HL-60 (cell line): ENCODE measurements at places on chromosomes 12 and 14.

- DNase-seq: no peak
Measured at GRCh38 chr12:104769144-104769561, 188.9 kb downstream of the SLC41A2 start.

GRCh38 chr12:132495629-132496357 lies 5.8 kb downstream of the FBRSL1 start:
- DNase-seq: no peak

DNA sequence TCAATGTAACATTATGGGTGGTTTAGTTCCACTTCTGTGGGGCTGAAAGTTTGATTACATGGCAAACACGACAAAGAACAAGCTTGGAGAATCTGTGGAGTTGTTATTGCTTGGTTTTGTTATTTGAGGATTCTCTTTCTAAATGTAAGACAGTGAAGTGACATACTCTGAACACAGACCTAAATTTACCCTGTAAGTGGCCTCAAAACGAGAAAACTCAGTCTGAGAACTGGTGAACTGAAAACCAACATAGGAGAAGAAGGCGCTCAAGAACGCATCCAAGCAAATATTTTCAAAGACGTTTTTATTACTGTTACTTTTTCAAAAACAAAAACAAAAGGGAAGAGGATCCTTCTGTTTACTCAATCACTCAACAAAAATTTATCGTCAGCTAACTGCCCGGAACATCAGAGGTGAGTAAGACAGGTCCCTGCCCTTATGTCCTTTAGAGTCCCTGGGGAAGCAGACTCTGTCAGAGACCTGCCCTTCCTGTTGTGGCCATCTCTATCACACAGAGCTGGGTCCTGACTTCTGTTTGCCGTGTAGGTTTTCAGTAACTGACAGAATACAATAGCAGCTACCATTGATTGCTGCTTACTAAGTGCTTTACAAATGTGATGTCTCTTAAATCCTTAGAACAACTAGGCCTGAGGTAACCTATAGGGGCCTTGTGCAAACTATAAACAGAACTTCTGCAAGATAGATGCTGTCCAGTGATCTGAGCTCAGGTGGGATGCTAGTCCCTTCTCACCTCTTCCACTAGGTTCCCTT lies 79.3 kb upstream of the C12orf71 start:
- DNase-seq: no peak

DNA sequence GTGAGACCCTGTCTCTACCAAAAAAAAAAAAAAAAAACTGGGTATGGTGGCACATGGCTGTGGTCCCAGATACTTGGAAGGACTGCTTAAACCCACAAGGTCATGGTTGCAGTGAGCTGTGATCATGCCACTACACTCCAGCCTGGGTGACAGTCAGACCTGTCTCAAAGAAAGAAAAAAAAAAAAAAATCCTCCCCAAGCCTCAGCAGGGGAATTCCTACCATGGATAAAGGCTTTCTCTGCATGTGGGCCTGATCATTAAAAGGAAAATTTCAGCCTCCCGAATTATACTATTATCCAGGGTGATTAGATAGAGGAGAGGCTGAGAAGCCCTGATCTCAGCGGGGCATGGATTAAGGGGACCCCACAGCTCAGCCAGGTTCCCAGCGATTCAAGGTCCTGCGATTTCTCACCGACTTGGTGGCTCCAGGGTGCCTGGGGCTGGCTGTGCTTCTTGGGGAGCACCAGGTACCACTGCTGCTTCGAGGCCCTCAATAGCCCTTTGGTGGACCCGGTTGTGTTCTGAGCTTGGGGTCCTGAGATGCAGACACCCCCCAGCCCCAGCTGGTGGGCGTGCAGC lies 5.6 kb downstream of the SH2B3 start:
- no peak for DNase-seq

GRCh38 chr12:130770413-130771028 lies 54.4 kb upstream of the RIMBP2 start:
- no peak for DNase-seq

DNA sequence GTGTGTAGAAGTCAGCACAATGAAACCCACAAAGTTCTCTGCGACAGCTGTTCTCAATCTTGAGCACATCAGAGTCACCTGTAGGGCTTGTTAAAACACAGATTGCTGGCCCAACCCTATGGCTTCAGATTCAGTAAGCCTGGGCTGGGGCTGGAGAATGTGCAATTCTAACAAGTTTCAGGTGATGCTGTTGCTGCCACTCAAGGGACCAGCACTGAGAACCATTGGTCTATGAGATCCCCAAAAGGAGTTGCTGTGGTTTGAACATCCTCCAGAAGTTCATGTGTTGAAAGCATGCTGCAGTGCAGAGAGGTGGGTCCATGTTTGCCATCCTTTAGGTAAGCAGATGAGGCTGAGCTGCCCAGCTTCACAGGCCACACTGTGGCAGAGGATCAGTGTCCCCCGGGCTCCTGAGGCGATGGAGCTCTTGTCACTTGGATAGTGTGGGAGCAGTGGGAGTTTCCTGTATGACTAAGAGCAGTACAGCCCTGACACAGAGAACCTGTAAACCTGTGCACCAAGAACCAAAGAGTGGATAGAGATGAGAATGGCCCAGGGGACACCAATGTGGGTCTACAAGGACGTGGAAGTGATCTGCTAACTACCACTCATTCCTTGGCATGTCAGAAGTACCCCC lies 8.0 kb upstream of the RTRAF start:
- no peak for DNase-seq

GRCh38 chr12:38775457-38775856 lies 129.9 kb downstream of the CPNE8 start:
- no peak for DNase-seq

DNA sequence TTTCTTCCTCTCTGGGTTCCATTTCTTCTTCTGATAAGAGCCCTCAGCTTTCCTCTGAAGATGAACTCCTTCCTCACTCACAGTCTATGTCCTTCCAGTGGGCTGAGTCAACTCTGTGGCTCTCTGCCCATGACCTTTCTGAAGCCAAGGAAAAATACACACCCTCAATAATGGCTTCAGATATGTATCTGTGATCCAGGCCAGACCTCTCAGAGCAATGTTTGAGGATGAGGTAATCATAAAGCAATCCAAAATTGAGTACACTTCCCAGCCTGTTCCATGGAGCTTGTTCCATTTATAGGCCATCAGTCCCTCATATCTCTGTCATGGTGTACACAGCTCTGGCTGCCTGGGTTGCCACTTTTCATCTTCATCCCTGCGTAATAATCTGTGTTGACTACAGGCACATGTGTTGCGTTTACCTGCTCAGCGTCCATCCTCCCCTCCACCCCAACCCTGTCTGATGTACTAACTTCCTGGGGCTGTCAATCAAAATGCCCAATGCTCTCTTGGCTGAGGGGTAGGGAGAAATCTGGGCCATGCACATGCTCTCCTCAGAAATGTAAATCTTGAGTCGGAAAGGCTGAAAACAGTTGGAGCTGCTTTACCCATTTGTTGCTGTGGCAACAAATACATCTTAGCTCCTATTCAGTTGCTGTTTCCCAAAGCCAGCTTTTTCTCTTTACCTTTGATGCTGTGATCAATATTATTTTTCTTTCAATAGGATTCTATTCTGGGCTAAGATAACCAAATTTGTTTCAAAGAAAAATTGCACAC lies 377.8 kb upstream of the TMEM132C start:
- no peak for DNase-seq

- no peak for DNase-seq
Measured at GRCh38 chr14:102180248-102180998, 40.7 kb downstream of the WDR20 start.

DNA sequence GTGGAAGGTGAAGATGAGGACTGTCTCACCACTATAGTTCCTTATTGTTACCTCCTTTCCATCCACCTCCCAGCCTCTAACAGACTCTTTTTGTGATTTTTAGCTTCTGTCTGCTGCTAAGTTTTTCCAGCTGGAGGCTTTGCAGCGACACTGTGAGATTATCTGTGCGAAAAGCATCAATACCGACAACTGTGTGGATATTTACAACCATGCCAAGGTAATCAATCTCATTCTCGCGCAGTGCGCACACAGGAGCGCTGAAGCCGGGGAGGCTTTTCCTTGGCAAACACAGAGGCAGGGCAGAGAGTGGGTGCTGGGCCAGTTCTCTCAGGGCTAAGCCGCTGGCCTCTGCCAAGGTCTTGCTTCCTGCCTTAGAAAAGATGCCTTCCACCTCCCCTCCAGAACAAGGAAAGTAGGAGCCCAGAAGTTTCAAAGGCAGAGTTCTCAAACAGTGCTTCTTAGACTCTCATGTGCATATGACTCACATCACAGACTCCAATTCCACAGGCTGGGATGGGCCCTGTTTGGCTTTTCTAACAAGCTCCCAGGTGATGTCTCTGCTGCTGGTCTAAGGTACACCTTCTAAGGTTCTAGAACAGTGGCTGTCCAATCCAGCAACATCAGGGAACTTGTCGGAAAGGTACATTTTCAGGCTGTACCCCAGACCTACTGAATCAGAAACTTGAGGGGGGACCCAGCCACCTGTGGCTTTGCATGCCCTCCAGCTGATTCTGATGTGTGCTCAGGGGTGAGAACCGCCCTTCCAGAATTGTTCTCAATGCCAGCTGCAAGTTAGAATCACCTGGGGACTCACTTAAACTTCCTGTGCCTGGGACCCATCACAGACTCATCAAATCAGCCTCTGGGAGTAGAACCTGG lies 33.8 kb upstream of the PWP1 start:
- DNase-seq: no peak

- no peak for DNase-seq
Measured at GRCh38 chr12:131506426-131506825, 204.5 kb upstream of the SFSWAP start.

DNA sequence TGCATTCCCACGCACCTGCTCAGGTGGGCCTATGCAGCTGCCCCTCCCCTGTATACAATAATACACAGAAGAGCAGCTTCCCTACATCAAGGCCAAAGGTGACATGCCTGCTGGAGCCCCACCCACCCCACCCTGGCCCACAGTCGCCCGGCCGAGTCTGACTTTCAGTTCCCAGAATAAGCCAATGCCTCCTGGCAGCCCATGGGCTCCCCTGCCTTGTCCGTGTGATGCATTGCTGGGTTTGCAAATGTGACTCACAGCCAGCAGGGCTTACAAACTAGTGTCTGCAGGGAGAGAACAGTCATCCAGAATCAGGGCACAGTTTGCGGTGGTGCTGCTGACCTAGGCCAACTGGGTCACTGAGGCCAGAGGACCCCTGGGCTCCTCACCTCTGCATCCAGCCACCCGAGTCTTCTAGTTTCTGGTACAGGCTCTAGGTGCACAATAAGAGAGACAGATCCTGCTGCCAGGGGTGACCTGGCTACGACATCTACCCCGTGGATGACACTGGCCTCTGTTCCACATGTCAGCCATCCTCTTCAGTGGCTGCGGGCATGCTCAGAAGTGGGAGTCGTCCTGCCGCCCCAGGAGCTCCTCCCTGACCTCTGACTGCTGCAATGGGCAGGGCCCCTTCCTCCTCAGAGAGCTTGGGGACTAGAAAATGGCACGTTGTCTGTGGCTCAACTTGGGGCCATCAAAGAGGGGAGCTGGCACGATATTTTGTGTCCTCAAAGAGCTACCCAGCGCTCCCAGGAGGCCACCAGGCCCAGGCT lies 84.5 kb downstream of the CHGA start:
- DNase-seq: no peak

- no peak for DNase-seq
Measured at GRCh38 chr14:104349950-104350349, 211.6 kb downstream of the KIF26A start.

- DNase-seq: no peak
Measured at GRCh38 chr14:105087963-105088811, 23.0 kb upstream of the GPR132 start.

DNA sequence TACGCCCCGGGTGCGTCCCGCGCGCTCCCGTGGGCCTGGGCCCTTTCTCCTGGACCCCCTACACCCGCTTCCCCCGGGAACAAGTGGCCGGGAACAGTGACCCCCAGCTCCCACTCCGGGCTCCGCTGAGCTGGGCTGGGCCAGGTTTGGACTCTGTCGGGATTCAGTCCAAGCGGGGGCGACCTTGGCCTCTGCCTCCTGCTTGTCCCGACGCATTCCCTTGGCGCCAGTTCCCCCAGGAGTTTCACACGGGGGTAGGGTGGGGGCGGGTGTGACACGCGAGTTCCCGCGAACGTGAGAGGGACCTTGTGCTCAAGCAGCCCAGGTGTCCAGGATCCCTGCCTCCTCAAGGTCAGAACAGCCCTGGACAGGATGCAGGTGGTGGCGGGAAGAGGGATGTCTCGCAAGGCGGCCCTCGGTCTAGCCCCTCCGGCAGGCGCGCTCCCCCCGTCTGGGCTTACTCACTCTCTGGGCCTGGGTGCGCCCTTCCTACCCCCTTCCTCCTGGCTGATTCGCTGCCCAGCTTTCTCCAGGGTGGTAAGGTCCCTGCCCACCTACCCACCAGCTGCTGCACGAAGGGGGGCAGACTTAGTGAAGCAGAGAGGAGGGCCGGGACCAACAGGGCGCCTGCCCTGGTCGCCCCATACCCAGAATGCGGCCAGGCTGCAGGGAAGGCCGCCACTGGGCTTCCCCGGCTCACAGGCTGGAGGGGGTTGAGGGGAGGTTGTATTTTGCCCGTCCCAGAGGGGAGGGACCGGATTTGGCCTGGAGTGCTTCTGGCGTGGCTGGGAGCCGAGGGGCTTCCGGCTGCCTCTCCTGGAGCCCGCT lies 862 bp downstream of the CRIP2 start:
- no peak for DNase-seq

DNA sequence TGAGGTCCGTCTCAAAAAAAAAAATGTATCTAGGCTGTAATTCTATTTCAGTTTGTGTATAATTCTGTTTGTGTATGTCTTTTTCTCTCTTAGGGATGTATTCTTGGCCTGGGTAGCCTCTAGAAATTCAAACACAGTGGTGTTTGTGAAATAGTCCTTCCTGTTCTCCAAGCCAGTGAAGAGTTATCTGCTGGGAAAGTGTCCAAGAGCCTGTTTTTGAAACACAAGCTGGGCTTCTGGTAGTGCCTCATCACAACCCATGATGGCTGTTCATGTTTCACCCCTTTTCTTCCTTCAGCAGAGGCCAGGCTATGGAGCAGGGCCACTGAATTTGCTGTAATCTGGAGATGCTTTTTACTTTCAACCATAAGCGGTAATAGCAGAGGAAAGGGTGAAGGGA lies 14.7 kb downstream of the METTL3 start:
- DNase-seq: no peak

- DNase-seq: no peak
Measured at GRCh38 chr12:88445705-88446394, 134.4 kb downstream of the KITLG start.

DNA sequence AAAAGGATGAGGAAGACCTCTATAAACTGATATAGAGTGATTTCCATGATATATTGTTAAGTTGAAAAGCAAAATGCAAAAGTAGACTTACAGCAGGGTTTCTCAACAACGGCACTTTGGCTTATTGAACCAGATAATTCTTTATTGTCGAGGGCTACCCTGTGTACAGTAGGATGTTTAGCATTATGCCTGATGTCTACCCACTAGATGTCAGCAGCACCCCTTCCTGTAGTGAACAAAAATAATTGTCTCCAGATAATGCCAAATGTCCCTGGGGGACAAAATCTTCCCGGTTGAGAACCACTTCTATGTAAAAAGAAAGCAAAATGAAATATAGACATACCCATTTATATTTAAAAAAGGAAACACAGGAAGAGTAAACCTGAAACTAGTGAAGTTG lies 32.4 kb downstream of the ABCD2 start:
- no peak for DNase-seq

GRCh38 chr12:54596526-54596946 lies 8.1 kb upstream of the PPP1R1A start:
- DNase-seq: peak; percentile 45
